Right atrium auricular region (tissue), 2 donors: ENCODE measurements at places on chromosomes 6 and 20.

GRCh38 chr6:132750455-132751248 is 7.1 kb downstream of the VNN2 start:
- no peak for DNase-seq

DNA sequence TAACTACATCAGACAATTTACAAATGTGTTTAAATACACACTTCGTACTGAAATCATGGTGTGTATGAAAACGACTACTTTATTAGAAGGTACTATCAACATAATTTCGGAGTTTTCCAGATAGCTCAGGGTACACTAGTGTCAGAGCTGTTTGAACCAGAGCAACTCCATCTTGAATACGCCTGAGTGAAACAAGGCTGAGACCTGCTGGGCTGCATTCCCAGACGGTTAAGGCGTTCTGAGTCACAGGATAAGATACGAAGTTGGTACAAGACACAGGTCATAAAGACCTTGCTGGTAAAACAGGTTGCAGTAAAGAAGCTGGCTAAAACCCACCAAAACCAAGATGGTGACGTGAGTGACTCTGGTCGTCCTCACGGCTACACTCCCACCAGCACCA is 167.6 kb downstream of the THBS2 start:
- DNase-seq, result no peak

- no peak for DNase-seq
These were observed 47.3 kb upstream of the BHLHE23 start for GRCh38 chr20:63054103-63054474.

DNA sequence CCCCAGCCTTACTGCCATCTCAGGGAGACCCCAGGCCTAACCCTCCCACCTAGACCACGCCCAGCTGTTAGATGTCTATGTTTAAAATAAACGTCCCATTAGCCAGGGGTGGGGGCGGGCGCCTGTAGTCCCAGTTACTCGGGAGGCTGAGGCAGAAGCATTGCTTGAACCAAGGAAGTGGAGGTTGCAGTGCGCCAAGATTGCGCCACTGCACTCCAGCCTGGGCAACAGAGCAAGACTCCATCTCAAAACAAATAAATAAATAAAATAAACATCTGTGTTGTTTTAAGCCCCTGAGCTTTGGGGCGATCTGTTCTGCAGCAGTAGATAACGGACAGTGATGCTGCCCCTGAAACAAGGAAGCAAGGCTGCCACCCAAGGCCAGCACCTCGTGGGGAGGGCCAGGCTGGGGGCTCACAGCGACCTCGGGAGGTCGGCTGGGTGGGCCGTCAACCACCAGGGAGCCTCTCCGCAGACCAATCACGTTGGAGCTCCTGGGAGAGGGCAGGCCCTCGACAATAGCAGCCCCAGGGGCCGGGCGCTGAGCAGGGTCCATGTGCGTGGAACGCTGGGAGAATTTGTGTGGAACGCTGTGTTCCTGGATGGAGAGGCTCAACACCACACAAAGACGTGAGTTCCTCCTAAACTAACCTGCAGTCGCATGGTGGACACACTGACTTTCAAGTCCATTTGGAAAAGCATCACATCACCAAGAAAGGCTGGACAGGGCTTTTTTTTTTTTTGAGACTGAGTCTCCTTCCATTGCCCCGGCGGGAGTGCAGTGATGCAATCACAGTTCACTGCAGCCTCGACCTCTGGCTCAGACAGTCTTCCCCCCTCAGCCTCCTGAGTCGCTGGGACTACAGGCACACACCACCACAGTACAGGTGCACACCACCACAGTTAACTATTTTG is 1.0 kb upstream of the HELZ2 start:
- DNase-seq, result no peak

DNA sequence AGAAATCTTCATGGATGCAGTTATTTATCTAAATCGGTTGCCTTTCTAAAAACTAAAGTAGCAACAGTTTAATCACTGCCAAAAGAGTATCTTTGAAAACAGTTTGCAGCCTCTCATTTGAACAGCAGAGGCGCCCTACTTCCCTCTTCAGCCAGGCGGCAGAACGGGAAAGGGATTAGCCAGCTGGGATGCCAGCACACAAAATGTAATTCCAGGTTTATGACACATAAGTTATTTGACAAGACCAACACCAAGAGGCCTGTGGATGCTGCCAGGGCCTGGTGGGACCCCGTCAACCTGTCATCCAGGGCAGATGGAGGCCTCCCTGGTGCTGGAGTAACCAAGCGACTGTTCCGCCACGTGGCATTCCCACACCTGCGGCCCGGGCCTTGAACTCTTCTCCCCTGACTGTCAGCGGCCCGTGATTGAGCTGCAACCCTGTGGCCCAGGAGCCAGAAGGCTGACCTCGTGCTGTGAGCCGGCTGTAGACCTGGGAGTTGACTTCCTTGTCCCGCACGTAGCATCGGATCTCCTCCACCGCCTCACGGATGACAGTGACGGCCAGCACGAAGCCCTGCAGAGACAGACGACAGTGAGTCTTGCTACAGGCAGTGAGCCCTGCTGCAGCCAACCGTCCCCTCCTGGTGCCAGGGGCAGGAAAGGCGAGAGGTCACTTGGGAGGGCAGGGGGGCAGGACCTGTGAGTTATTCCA is 55.5 kb downstream of the ATP9A start:
- no peak for DNase-seq
